ENCODE measurements at places on chromosomes 5 and 9.

- DNase-seq: peak; percentile 55
Measured at GRCh38 chr5:145824040-145824439, 11.1 kb downstream of the PRELID2 start.

DNA sequence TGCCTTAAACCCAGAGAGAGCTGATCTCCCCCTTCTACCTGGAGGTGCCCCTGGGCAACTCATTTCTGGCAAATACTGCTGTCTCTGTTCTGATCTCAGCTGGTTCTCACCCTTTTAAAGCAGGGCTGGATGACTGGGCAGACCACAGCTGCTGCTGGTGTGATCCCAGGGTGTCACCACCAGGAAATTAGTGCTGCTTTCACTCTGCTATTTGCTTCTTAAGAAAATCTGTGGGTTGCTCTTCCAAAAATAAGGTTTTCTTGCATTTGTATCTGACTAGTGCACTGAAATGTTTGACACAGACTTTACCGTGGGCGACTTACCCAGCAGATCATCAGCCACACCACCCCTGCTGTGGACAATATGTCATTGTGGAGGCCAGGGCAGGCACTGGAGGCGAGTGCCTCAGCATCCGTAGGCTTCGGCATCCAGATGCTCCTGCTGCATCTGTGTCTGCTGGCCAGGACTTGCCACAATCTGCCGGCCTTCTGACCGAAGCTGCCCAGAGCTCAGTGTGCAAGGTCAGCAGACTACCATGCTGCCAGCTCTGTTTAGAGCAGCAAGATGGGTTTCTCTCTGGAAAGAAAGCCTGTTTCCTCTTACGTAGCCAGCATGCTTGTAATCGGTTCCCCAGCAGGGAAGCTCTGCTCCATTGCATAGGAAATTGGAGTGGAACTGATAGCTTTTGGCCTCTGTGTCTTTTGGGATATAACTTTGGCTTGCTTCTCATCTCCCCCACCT is 13.6 kb downstream of the ARHGAP26 start:
- DNase-seq: peak; percentile 21

DNA sequence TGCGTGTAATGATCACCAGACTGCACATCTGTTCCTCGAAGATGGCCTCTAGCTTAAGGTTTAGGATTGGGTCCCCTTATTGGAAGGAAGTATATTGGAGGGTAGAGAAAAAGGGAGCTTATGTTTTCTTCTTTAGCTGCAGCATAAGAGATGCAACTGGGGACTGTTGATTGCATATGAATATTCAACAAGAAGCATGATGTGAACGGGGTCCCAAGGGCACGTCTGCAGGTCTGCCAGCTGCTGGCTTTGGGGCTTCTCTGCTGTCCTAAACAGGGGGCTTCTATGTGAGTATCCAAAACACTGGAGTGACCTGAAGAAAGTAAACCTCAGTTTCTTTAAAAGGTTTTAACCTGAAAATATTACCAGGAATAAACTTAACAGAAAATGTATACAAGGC is 3.6 kb upstream of the BNIP1 start:
- DNase-seq: no peak

DNA sequence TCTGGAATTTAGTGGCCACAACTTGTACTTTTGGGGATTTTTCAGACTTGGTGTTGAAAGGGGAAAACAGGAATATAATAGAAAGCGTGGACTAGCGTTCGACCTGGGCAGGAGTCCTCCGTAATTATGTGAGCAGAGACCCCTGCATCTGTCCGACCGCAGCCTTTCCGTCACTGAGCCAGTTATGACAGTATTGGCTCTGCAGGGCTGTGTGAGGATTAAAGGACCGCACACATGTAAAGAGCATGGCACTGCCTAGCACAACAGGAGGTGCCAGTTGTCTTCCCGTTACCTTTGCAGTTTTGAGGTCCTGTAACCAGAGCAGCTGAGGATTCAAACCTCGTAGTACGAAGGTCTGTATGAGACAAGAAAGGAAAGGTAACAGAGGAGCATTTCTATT is 1.2 kb downstream of the B4GALT7 start:
- DNase-seq: no peak

DNA sequence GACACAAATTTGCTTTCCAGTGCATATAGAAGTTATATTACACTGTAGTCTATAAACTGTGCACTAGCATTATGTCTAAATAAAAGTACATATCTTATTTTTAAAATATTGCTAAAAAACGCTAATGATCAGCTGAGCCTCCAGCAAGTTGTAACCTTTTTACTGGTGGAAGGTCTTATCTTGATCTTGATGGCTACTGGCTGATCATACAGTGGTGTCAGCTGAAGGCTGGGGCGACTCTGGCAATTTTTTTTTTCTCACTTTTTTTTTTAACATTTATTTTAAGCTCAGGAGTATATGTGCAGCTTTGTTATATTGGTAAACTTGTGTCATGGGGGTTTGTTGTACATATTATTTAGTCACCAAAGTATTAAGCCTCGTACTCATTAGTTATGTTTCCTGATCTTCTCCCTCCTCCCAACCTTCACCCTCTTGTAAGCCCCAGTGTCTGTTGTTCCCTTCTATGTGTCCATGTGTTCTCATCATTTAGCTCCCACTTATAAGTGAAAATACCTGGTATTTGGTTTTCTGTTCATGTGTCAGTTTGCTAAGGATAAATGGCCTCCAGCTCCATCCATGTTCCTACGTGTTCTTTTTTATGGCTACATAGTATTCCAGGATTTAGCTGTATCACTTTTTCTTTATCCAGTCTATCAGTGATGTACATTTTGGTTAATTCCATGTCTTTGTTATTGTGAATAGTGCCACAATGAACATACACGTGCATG is 38.6 kb upstream of the IFNE start:
- DNase-seq: no peak

GRCh38 chr5:11387382-11387781 is 516.9 kb downstream of the CTNND2 start:
- DNase-seq: no peak

DNA sequence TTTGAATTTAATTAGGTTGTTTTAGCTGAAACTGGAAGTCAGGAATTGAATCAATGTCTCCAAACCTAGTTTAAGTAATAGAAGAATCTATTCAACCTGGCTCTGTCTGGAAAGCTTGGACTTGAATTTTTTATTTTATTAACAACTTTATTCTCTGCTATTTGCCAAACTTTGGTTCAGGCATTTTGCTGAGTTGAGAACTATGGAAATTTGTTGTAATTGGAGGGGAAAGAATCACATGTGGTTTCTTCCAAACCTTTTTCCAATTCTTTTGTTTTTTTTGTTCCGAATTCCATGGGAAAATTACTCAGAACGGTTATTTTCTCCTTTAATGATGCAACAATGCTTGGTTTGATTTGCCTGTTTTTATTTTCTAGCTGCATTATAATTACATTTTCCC is 98.2 kb upstream of the RPS23 start:
- DNase-seq: no peak

GRCh38 chr5:81169924-81170323 is 63.2 kb upstream of the CKMT2 start:
- no peak for DNase-seq

GRCh38 chr5:134506054-134507039 is 19.1 kb upstream of the JADE2 start:
- DNase-seq: peak; percentile 15

DNA sequence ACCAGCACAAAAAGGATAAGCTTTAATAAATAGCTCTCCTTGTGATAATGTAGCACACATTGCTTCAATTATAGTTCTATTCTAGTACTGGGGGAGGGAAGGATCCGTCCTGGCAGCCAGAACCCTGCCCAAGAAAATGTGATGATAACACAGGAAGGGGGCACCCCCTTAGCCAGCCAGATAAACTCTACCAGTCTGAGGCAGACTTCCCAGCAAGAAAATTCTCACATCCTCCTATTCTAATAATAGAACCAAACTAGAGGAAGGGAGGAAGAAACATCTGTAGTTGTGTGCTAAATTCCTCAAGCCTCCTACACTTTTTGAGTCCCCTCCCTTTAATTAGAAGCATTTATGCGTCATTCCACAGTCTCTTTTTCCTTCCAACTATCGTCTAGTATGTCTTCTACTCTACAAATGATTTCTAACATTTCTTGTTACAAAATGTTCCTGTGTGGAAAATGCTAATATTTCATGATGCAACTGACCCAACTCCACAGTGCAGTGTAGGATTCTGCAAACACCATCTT is 261.0 kb downstream of the SEMA5A start:
- no peak for DNase-seq

DNA sequence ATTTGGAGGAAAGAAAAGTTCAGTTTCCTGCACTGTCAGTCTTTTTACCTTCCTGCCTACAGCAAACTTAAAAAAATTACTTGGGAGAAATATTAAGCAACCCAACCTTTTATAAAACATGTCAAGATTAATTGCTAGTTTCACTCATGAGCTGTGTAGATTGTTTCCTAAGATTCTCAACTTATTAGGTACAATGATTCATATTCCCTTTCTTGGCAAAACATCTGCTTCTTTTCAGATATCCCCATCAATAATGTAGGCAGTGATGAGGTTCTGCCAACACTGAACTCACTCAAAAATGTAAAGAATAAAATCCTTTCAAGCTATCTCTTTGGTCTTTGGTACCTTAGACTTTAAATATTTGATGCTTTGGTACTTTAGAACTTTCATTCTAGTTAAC is 56.0 kb downstream of the ISL1 start:
- DNase-seq: no peak

- no peak for DNase-seq
Measured at GRCh38 chr9:135340726-135341475, 138.7 kb upstream of the PPP1R26 start.

- no peak for DNase-seq
Measured at GRCh38 chr9:107592424-107592823, 102.9 kb upstream of the KLF4 start.

DNA sequence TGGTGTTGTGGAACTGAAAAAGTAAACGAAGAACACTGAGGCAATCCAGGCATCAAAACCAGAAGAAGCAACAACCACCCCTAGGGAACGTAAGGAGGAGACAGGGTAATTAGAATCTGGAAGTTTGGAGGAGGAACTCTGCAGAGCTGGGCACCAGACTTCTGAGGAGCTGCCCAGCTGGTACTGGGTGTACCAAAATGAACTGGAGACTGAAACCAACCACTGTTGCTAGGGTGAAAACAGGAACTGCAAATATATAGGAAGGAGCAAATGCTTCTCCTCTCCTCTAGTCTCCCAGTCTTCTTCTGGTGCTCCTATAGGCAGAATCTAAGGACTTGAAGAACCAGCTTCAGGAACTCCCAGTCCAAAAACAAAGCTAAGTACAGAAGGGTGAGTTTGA is 189.8 kb downstream of the ELAVL2 start:
- no peak for DNase-seq

DNA sequence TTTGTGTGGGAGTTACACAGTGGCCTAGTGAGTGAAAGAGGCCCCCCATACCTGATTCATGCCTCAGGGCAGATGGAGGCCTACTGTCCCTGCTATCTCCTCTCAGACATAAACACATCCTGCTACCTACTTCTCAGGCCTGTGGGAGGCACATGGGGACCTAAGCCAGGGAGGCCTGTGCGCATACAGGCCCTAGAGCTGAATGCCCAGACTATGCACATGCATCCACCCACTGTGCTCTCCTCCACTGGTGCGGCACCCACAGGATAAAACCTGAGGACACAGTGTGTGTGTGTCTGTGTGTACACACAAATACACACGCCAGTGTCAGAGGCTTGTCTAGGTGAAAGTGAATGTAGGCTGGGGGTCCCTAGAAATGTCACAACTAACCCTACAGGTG is 1.4 kb downstream of the PAX5 start:
- DNase-seq: no peak

- DNase-seq: no peak
Measured at GRCh38 chr9:90219548-90220118, 423.0 kb downstream of the DIRAS2 start.

GRCh38 chr5:129996896-129997295 is 92.6 kb downstream of the CHSY3 start:
- peak; percentile 69 for DNase-seq

- no peak for DNase-seq
Measured at GRCh38 chr5:163914910-163915309, 409.5 kb downstream of the MAT2B start.

DNA sequence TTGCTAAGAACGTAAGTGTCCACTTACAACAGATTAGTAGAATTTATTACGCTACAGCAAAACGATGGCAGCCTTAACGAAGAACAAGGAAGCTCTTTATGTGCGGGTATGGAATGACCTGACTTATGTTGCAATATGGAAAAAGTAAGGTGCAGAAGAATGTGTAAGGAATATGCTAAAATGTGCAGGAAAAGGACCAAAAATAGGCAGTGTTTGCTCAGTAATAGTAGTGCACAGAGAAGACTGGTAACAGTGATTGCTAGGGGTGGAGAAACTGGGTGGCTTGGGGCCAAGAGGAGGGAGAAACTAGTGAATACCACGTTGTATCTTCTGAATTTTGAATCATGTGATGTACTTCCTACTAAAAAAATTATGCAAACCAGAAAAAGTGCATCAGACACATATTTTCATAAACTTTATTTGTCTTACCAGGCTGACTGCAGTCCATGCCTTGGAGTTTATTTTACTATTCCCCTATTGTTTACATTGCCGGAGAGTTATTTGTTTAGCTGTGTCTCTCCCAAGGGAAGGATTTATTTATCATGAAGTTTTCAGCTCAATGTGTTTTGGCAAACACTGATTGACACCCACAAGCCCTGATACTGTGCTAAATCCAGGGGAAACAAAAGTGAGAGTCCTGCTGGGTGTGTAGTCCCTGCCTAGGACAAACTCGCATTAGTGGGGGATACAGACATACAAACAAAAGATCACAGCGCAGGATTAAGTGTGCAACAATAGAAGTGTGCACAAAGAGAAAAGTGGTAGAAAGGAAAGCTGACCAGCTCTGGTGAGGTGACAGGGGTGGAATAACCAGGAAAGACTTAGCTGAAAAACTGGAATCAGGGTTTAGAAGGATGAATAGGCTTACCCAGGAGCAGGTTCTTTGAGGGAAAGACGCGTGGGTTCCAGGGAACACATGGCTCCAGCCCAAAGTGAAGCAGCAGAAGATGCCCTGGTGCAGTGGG is 34.0 kb upstream of the ZNF484 start:
- DNase-seq: peak; percentile 41

- DNase-seq: no peak
Measured at GRCh38 chr5:26329562-26330189, 708.7 kb downstream of the CDH9 start.

- DNase-seq: peak; percentile 59
Measured at GRCh38 chr9:98101868-98102273, 17.2 kb downstream of the TRIM14 start.

Measured in iris pigment epithelial cell (primary cell).